ENCODE measurements at places on chromosomes 5 and 9.

GRCh38 chr5:69004127-69004526, 89.7 kb upstream of the SLC30A5 start:
- DNase-seq: no peak

- DNase-seq: no peak
These were observed 102.4 kb downstream of the OSTF1 start for GRCh38 chr9:75190762-75191161.

- DNase-seq: no peak
These were observed 92.9 kb downstream of the ANKRD18A start for GRCh38 chr9:38527503-38527902.

- DNase-seq: no peak
These were observed 12.9 kb upstream of the MEF2C start for GRCh38 chr5:88895681-88896501.

- DNase-seq: no peak
These were observed 18.3 kb downstream of the PARP8 start for GRCh38 chr5:50684721-50685120.

GRCh38 chr5:166582416-166582815, 1709.0 kb upstream of the WWC1 start:
- no peak for DNase-seq

GRCh38 chr9:134418354-134418753, 92.1 kb downstream of the RXRA start:
- DNase-seq: no peak

DNA sequence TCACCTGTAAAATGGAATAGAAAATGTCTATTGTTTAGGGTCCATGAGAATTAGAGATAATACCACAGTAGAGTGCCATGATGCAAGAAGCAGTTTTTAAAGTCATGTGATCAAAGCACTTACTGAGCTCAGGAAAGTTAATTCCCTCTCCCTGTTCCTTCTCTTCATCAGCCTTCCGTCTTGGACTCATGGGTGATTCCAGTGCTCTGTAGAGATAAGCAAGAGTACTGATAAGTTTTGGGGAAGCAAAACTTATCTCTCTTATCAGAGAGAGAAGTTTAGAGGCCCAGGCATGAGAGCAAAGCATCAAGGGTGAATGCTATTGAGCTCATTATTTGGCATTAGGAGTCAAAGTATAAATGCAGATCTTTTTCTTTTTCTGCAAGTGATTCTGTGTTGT, 410.1 kb downstream of the AGTPBP1 start:
- no peak for DNase-seq

GRCh38 chr5:175691761-175692160, 33.9 kb downstream of the HRH2 start:
- DNase-seq: no peak

DNA sequence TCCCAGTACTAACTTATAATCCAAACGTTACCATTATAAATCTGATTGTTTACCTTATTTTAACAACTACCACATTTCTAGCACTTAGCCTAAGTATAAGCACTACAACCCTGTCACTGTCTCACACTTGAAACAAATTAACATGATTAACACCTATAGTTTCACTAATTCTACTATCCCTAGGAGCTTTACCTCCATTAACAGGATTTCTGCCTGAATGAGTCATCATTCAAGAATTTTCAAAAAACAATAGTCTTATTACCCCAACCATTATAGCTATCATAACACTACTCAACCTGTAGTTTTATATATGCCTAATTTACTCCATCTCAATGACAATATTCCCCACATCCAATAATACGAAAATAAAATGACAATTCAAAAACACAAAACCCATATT, 89.6 kb downstream of the INSL6 start:
- DNase-seq: no peak

GRCh38 chr9:91073049-91073810, 271.6 kb downstream of the SYK start:
- no peak for DNase-seq

DNA sequence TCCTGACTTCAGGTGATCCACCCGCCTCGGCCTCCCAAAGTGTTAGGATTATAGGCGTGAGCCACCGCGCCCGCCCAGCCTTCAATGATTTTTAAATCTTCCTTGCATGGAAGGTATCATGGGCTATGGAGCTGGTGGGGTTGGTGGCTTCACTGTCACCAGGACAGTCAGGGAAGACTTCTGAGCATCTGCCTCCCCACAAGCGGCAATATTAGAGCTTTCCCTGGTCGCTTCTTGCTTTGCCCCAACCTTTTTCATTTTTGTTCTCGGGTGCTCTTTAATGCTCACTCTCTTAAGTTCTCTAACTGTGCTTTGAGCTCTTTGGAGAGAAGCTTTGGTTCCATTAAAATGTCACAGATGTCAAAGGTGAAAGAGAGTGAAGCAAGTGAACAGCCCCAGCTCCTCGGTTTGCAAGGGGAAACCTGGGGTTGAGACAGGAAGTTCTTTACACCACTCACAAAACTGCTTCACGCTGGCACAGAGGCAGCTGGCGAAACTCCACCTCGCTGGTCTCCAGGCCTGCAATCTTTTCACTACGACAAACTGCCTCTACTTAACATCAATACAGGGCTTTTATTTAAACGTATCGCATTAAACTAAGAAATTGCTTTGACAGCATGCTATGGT, 142.5 kb upstream of the RETREG1 start:
- peak; percentile 9 for DNase-seq

DNA sequence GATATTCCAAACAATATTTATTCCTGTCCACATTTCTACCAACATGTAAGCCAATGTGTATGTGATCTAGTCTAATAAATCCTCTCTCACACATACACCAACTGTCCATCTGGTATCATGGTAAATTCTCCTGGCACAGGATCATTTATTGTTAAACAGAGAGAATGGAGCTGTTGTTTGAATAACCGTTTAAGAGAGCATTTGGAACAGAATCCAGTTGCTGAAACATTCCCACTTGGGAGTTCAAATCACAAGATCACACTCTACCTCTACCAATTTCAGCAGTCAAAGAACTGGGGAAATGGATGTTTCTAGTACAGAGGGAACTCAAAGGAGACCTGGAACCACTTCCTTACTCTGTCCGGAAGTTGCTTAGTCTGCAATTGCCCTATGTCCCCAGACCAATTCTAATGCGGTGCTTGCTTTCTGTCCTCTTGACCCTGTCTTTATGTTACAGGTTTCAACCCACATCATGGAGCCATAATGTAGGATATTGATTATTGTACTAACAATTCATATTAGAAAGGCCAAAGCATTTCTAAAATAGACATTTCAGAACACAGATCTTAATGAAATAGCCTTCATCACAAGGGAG, 488.4 kb downstream of the SEMA5A start:
- no peak for DNase-seq

DNA sequence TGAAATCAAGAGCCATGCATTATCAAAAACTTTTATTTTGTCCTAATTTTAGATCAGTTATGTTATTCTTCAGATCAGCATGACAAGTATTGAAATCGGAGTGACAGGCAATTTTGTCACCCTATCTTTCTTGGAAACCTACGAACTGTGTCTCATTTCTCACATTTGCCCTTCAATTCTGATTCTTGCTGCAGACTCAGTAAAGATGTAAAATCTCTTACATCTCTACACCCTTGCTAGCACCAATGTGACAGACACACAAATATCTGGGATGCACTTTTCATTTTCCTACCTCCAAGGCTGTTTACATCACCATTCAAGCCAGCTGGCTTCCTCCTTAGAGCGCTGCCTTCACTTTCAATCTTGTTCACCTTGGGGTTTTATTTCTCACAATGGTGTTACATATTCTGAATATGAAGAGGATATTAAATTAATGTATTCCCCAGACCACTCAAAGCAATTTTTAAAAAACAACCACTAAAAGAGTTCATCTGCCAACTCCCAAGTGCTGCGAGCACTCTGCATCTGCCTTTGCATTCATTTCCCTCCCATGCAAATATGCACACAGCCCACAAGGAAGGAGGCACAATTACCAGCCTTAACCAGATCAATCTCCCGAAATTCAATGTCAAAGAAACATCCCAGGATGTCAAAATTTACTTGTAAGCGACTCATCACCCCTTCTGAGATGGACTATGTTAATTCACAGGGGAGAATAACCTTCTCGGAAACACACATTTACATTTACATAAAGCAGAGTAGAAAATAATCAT, 164.3 kb downstream of the ENC1 start:
- DNase-seq: no peak

DNA sequence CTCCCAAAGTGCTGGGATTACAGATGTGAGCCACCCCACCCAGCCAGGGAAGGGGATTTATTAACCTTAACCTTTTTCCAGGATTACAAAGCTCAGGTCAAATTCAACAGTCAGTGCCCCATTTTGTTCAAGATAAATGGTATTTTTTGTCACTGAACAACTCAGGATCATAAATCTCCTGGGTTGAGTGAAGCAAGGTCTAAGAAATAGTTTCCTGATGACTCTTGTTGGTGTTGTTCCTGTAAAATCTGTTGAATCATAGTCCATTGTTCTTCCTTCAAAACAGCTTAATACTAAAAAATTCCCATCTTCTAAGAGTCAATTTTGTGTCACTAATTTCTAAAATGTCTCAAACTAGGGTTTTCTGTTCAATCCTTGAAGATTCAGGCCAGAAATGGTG, 33.9 kb upstream of the JMY start:
- DNase-seq: no peak

DNA sequence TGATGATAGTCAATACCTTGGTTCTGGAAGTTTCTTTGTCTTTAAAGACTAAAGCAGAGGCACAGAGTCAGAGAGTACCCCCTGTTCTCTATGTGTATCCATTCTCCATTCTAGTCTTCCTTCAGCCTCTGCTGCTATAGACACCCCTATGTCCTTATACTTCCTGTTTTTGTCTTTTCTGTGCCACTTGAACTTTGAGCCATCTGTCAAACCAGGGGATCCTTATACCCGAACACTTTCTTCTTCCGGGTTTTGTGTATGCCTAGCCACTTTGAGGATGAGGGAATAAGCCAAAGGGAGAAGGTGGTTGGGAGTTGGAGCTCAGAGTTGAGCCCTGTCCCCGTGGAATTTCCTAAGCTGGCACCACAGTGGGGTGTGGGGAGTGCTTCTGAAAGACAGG, 61.1 kb upstream of the IL6ST start:
- DNase-seq: no peak

- DNase-seq: no peak
These were observed 279.7 kb upstream of the MSX2 start for GRCh38 chr5:174444479-174445188.

DNA sequence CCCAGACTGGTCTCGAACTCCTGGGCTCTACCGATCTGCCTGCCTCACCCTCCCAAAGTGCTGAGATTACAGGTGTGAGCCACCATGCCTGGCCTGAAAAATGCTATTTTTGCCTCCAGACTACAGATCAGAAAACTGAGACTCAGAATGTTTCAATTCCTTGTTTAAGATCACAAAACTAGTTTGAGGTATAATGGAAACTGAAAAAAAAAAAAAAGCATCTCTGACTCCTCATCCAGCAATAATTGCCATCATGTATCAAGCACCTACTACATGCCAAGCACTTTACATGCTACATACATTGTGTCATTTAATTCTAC, 35.6 kb downstream of the PLAC8L1 start:
- no peak for DNase-seq

DNA sequence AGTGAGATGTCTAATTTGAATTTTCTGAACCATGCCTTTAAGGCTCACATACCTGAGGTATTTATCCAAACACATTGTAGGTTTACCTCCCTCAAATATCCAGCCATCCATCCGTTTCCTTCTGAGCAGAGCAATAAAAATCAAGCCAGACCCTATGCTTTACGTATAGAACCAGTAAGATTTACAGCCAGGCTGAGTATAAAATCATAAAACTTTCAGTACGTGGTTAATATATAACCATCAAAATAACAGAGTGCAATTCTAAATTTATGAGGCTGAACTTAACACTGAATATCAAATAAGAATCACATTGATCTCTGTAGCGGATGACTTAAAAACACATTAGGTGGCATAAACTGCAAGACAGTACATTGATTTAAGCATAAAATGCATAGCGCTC, 877.9 kb upstream of the WWC1 start:
- no peak for DNase-seq

- no peak for DNase-seq
These were observed 51.0 kb upstream of the IFNK start for GRCh38 chr9:27473111-27473529.

GRCh38 chr9:122004589-122004988, 88.5 kb downstream of the TTLL11 start:
- DNase-seq: no peak

DNA sequence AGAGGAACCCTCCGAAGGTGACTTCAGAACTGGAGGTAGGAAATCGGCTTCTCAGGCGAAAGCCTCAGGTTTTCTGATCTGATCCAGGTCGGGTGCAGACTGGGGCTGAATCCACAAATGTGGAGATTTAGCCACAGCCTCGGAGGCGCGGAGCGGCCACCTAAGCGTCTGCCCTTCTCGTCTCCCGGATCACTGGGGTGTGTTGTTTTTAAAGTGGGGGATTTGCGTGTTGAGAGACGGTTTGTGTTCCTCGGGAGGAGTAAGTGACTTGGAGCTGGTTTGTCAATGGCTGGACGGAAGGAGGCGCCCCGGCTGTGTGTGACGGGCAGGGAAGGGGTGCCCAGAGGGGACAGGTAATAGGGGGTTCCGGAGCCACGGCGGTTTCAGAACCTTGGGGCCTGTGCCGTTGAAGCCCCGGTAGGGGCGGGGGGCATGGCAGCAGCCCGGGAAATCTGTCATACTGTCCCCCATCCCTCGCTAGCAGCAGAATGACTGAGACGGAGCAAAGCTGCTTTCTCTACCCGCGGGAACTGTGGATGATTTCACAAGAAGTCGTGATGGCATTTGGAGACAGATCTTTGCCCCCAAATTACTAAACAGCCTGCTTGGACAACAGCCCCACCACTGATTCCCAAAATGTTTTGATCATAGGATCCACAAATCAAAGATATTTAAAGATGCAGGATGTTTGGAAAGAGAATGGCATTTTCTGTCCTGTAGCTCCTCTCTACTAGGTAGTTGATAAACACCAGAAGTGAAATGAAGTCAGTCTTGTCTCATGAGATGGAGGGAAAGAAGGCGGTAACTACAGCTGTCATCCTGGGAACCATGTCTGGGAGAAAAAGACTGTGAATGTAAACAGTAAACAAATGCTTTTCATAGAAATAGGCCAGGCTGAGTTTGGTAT, 216.5 kb downstream of the PDZD2 start:
- no peak for DNase-seq

GRCh38 chr9:19732441-19732951, 56.3 kb downstream of the SLC24A2 start:
- DNase-seq: no peak

DNA sequence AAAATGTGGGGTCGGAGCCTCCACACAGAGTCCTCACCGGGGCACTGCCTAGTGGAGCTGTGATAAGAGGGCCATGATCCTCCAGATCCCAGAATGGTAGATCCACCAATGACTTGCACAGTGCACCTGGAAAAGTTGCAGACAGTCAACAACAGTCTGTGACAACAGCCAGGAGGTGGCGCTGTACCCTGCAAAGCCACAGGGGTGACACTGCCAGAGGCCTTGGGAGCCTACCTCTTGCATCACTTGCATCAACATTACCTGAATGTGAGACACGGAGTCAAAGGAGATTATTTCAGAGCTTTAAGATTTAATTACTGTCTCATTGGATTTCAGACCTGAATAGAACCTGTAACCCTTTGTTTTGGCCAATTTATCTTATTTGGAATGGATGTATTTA, 614.1 kb upstream of the CDH9 start:
- DNase-seq: no peak

Data from GM19239 (cell line).